Activated CD4-positive, alpha-beta T cell treated with anti-CD3 and anti-CD28 coated beads, Interleukin-2, amount 10 ng/mL, durations not matched to agents 7 days and 5 days (primary cell): ENCODE measurements at places on chromosomes 1 and 21. TPM values are rescaled to one million over a fixed set of nuclear protein-coding genes. Genes with fewer than 3 reads are reported as not detected.

LRRC3 gene
- 5.0 TPM for total RNA-seq

- no peak for DNase-seq
- H3K36me3 ChIP-seq = no peaks in the 10 kb centered on the region
- H3K4me1 ChIP-seq = no peaks in the 10 kb centered on the region
Observed at GRCh38 chr1:237324226-237324625, 282.2 kb downstream of the RYR2 start.

DNA sequence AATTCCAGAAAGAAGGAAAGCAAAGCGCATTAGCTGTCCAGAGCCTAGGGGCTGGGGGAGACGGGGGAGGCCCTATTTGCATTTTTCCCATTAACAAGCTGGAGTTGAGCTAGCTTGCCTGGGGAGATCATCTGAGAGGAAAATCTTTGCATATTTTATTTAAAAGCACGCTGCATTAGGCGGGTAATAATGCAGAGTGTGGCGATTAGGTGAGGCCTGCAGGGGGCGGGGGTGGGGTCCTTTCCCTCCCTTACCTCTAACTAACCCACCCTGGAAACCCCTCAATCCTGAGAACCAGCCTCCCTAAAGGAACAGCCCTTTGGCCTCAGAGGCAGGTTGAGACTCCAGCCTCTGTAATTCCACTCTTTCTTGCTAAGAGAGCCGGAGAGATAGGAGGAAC, 16.2 kb downstream of the C1orf216 start:
- H3K27me3 ChIP-seq = peaks cover 69% of the 10 kb centered on the region
- H3K27ac ChIP-seq = no peak overlapping the region
- DNase-seq = no peak
- H3K36me3 ChIP-seq = peaks cover 3% of the 10 kb centered on the region

- no peak for DNase-seq
- H3K27ac ChIP-seq = no peak overlapping the region
- no peaks in the 10 kb centered on the region for H3K4me1 ChIP-seq
Observed at GRCh38 chr1:94859174-94859573, 39.0 kb downstream of the SLC44A3 start.

- no peak overlapping the region for H3K4me3 ChIP-seq
- DNase-seq = no peak
- no peak overlapping the region for H3K27ac ChIP-seq
- H3K4me1 ChIP-seq = peaks cover 21% of the 10 kb centered on the region
- H3K27me3 ChIP-seq = peaks cover 14% of the 10 kb centered on the region
Observed at GRCh38 chr1:200471739-200472138, 61.9 kb upstream of the ZNF281 start.

DNA sequence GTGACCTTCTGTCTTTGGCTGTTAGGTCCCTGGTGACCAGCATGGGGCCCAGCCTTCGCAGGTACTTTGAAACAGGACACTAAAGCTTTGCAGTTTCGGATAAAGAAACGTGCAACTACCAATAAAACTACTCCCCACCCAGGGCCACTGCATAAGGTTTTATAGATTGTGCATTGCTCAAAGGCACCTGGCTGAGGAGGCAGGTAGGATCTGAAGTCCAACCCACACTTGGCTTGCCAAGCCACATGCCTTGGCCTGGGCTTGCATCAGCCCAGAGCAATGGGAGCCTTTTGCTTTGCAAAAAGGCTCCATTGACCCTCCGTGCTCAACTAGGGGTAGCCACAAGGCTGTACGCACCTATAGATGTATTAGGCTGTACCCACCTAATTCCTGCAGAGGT, 84.4 kb upstream of the SYT6 start:
- peaks cover 2% of the 10 kb centered on the region for H3K27me3 ChIP-seq
- no peak overlapping the region for H3K27ac ChIP-seq
- no peaks in the 10 kb centered on the region for H3K36me3 ChIP-seq
- H3K4me1 ChIP-seq = peaks cover 7% of the 10 kb centered on the region
- no peak for DNase-seq
